Thymus (tissue), 14 donors: ENCODE measurements at places on chromosomes 1 and 21. TPM values are rescaled to one million over a fixed set of nuclear protein-coding genes. Genes with fewer than 3 reads are reported as not detected.

NECTIN4 gene
- 0.66 TPM for total RNA-seq

FLG2 gene
- 0.05 TPM for total RNA-seq

HHAT gene
- 3.7 TPM for total RNA-seq

TTC34 gene
- total RNA-seq, result 0.09 TPM

KIF26B gene
- total RNA-seq, result 1.6 TPM

DEPDC1 gene
- total RNA-seq, result 15.5 TPM

C1orf185 gene
- not detected for total RNA-seq

PTGFR gene
- 0.14 TPM for total RNA-seq

C1orf105 gene
- total RNA-seq, result 0.28 TPM

NTMT2 gene
- total RNA-seq, result not detected

- peak; percentile 32 for DNase-seq
These were observed 2.3 kb downstream of the SPEN start for GRCh38 chr1:15849775-15850324.

- DNase-seq, result no peak
These were observed 15.6 kb upstream of the C1orf174 start for GRCh38 chr1:3915551-3916121.

- DNase-seq, result no peak
These were observed 3.4 kb downstream of the PRELP start for GRCh38 chr1:203478986-203479385.

DNA sequence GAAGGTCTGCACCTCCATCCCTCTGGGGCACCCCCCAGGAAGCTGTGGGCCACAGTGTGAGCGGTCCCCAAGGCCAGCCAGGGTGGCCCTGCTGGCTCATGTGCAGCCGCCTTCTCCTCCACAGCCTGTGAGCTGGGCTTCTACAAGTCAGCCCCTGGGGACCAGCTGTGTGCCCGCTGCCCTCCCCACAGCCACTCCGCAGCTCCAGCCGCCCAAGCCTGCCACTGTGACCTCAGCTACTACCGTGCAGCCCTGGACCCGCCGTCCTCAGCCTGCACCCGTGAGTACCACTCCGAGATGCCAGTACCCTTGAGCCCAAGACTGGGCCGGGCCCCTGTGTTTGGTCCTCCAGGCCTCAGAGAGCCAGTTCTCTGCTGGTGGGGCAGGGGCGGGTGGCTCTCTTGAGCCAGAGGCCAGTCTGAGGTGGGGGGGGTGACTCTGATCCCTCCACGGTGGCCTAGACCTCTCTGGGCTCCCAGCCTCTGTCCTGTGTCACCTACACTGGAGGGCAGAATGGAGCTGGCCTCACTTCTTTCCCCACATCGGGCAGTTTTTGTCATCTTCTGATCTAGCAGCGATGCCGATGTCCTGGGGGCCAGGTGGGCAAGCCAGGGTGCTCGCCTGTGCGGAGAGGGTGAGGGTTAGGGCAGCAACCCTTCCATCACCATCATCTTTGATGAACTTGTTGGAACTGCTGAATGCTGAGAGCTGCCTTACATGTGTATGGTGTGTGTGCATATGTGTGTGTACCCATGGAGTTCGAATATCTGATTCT, 23.3 kb downstream of the EPHA8 start:
- DNase-seq, result no peak

DNA sequence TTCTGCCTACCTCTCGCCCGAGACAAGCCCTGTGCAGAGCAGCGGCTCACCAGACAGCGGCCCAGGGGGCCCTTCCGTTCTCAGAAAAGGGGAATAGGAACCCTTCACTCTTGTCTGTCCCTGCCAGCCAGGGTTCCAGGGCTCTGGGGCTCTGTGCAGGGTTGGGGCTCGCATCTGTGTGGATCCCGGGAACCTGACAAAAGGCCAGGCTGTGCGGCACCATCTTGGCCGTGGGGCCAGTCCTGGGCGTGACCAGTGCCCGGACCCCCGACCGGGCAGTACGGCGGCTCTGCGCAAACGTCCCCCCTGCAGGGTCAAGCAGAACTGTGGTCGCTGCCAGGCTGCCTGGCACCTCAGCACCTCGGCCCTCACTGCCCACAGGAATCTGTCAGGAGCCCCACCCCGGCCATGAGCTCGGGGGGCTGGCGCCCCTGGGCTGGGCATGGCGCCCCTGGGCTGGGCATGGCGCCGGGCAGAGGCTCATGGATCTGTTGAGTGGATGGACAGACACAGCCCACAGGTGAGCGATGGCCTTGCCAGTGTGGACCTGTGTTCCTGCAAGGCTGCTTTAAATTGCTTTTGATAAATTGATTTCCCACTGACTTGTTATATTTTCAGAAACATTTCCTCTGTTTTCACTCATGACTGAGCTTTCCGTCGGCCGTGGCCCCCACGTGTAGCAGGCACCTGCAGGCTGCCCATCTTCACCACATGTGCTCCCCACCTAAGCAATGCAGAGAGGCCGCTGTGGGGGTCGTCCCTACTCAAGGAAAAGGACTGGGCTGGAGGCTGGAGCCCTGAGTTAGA, 59.0 kb downstream of the SLX9 start:
- no peak for DNase-seq

DNA sequence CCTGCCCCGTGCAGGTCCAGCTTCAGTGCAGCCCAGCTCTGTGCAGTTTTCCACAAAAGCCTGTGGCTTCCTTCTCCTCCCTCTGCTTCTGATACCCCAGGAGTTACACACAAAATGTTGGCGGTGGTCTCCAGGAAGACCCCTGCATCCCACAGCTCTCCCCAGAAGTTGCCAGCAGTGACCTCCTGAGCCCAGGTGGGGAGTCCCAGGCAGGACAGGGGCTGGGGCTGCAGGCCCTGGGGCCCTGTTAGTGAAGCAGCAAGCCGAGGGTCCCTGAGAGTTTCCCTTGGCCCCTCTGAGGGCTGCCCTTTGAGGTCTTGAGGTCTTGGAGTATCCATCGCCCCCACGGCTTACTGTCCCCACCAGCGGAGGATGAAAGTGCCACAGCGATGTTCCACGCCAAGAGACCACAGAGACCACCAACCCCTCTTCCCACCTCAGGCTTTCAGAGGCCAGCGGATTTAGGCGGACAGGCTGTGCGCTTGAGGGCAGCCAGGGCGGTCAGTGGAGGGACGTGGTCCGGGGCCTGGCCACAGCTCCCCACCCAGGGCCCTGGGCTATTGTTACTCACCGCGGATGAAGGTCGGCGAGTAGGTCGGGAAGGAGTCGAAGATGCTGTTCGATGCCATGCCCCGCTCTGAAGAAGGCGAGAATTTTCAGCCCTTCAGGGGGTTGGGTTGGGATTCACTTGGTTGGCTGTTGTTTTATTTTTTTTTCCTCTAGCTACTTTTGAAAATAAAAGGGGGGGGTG, 34.0 kb upstream of the RUNX3 start:
- DNase-seq, result no peak

GRCh38 chr1:34900775-34901502, 28.5 kb downstream of the DLGAP3 start:
- no peak for DNase-seq

DNA sequence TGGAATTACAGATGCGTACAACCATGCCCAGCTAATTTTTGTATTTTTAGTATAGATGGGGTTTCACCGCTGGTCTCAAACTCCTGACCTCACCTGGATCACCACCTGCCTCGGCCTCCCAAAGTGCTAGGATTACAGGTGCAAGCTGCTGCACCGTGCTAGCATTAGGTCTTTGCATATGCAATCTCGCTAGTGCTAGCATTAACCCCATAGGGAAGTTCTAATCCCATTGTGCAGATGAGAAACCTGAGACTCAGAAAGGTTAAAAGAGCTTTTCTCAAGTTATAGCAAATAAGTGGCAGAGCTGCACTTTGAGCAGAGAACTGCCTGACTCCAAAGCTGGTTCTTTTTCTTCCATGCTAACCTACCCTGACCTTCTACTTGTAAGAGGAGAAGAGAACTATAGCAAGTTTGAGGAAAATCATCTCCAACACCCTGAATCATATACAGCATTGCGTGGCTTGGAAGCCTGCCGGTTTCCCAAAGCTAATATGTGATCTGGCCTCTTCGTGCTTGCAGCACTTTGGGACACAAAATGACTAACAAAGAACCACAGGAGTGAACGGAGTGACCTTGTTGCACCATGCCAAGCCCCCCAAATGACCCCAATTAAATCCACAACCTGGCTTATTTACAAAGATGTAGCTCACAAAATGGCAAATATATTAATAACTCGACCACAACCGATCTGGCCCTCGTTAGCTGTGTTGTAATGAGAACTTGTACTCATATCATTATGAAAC, 185.1 kb downstream of the TM2D1 start:
- no peak for DNase-seq

DNA sequence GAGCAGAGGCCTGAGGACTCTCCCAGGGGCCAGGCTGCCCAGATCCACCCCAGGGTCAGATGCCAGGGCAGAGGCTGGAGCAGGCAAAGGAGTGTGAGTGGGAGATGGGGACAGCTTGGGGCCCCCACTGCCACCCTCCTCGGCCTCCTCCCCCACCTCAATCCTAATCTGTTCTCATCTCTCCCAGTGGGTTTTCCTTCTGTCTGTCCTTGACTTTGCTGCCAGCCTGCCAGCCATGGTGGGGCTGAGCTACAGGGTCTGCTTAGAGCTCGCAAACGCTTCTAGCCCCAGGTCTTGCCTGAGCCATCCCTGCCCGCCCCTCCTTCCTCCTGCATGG, 65.3 kb downstream of the MEGF6 start:
- no peak for DNase-seq

- DNase-seq, result peak; percentile 82
These were observed 1.2 kb downstream of the SYTL1 start for GRCh38 chr1:27342778-27343638.

- DNase-seq, result no peak
These were observed 3.0 kb downstream of the USP1 start for GRCh38 chr1:62439652-62440371.

- no peak for DNase-seq
These were observed 7.1 kb downstream of the POU3F1 start for GRCh38 chr1:38039331-38040088.

DNA sequence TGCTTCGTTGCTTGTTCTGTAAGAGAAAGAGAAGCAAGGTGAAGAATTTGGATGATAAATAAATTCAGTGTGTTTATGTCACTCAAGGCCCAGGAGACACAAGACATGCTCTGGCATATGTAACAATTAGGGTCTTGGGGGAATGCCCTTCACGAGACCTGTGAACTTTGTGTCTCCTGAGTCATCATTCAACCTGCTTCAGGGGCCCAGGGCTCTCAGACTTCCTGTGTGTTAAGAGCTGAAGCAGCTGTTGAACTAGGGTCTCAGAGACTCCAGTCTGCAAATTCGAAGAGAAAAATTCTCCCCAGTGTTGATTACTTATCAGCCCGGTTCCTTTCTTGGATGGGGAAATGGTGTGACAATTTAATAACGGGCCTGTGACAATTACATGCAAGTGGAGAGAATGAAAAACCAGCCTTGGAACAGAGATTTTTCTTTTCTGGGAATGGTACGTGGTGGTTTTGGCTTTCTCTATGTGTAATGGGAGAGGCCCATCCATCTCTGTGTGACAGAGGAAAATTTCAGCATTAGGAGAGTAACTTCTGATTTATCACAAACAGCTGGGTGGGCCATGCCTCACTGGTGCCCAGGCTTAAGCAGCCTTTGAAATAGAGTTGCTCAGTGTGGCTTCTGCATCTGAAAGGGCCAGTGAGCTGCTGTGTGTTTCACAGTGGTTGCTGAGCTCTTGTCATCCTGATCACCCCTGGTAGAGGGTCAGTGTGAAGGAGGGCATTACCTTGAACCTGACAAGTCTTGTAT, 22.4 kb downstream of the HUNK start:
- DNase-seq, result no peak

DNA sequence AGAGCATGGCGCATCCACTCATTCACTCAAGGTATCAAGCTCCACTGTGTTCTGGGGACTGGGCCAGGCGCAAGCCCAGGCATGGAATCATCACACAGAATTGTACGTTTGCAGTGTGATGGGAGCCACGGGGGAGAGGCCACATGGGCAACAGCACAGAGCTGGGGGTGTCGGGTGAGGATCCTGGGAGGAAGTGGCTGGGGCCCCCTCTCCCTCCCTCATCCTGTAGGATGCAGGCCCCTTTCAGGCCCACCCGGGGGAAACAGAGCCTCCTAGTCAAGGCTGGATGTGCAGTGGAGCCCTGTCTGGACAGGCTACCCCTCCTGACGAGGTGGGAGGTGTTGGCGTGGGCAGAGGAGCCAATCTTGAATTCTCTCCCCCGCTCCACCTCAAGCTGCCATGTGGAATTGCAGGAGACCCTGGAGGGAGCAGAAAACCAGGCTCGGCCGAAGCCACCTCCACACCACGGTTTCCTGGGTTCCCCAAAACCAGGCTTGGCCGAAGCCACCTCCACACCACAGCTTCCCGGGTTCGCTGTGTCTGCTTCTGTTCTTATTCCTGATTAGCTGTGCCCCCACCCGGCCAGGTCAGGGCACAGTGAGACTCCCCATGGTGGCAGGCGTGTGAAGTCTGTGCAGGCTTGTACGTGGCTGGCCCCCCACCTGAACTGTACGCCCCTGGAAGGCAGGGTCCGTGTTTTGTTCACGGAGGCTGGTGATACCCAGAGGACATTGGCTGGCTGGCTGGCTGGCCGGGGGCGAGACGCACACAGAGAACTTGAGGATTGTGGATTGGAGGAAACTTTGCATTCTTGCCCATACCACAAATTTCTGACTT, 4.2 kb upstream of the C1orf174 start:
- DNase-seq, result no peak

DNA sequence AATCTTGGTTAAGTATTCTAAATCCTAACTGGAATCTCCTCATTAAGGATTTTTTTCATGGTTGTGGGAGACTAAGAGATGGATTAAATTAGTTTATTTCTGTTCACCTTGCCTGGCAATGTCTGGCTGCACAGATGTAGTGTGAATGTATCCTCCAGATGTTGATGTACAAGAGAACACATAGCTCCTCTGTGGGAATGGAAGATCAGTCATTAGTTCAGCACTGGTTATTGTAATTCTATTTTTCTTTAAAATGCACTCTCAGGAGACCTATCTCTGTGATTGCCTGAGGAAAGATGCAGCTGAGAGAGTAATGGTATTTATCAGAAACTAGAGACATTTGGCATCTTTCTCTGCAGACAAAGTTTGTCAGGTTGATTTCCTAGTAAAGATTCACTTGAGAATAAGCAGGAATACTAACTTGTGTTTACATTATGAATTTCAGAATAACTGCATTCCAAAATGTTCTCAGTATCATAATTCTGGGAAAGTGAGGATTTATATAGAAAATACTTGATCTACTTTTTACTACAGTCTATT, 178.6 kb downstream of the GIPC2 start:
- no peak for DNase-seq

DNA sequence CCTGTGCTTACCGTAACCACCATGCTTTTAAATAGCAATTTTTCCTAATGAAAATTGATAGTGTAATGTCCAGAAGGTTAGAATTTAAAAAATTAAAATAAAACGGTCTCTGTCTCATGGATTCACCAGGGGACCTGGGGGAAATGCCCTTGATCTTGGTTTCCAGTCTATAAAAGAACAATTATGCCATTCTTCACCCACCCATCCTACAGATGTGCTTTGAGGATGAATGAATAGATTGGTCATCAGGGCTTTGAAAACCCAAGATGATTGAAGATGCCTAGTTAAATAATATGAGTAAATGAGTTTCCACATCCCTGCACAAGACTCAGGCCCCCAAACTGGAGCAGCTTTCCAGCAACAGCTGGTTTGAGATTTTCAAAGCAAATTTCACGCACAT, 38.7 kb downstream of the CNN3 start:
- DNase-seq, result no peak

- no peak for DNase-seq
These were observed 1.5 kb downstream of the ATP8B2 start for GRCh38 chr1:154326546-154327465.
